ENCODE measurements at places on chromosomes 3 and 15.

DNA sequence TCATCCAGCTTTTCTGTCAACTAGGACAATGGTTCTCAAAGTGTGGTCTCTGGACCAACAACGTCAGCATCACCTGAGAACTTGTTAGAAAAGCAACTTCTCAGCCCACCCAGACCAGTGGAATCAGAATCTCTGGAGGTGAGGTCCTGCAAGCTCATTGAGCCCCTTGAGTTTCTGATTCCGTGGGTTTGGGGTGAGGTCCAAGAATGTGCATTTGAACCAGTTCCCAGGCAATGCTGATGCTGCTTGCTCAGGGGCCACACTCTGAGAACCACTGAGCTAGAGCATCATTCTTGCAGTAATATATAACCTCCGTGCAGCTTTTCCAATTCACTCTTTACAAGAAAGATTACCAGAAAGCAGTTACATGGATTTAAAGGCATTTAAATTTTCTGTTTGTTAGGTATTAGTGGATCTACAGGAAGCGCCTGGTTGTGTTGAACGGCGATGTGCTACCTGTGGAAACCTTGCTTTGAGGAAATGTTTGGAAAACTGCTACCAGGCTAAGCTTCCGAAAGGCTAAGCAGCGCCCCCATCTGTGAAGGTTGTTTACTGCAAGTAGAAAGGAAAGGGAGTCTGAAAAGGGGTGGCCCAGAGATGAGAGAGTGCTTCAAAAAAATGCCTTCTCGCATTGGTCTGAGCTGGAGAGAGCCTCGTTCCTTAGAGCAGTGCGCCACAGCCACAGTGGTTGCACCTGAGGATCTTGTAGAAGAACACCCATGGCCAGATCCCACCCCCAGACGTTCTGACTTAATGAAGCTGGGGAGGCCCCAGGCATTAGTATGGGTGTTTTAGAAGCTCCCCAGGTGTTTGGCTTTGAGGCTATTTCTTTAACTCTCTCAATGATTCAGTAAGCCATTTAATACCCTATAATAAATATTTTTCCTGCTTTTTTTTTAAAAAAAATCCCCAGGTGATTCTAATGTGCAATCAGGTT is 50.0 kb downstream of the RLBP1 start:
- no peak for DNase-seq

GRCh38 chr3:154664714-154665113 is 234.7 kb upstream of the GPR149 start:
- no peak for DNase-seq

GRCh38 chr3:186825294-186825821 is 17.2 kb upstream of the ADIPOQ start:
- DNase-seq: no peak

DNA sequence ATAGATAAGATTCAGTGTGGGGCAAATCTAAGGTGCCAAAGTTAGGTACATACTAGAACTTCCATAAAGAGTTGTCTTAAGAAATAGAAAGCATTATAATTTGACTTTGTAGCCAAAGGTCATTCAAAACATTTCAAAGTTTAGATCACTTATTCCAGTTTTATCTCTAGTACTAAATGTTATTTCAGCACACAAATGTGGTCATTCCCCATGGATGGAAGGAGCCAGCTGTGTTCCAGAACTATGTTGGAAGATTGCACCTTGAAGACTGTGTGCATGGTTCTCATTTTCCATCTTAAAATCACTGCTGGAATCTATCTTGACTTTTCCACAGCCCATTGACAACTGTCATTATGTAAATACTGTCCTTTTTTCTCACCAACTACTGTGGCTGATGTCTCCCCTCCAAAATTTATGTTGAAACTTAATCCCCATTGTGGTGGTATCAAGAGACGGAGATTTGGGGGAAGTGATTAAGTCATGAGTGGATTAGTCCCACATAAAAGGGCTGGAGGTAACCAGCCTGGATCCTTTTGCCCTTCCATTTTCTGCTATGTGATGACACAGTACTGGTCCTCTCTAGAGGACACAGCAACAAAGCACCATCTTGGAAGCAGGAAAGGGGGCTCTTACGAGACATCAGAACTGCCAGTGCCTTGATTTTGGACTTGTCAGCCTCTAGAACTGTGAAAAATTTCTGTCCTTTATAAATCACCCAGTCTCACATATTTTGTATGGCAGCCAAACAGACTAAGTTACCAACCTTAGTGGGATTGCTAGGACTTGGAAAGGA is 24.0 kb downstream of the TGFBR2 start:
- DNase-seq: no peak

DNA sequence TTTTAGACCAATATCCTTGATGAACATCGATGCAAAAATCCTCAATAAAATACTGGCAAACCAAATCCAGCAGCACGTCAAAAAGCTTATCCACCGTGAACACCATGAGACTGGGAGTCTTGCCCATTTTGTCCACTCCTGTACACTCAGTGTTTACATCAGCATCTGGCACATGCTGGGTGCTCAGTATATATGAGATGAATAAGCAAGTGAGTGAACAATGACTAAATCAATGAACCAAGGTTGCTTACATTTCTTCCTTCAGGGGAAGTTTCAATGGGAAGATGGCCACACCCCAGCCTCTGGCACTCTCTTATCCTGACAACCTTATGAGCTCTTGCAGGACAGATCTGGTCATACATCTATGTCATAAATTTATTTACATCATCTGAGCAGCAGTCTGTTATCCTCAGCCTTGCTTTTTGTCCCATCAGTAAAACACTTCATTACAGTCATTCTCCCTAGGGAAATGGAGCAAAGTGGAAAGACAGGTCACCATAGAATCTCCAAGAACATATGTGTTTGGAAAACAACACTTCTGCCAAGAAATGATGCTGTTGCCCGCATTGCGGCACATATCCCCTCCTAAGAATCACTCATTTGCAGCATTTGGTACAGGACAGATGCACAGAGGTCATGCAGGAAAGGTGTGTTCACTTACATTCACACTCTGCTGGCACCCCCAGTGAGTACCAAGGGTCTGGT is 171.8 kb upstream of the EIF1B start:
- no peak for DNase-seq

- DNase-seq: no peak
Measured at GRCh38 chr15:58565619-58566018, 133.8 kb downstream of the LIPC start.

DNA sequence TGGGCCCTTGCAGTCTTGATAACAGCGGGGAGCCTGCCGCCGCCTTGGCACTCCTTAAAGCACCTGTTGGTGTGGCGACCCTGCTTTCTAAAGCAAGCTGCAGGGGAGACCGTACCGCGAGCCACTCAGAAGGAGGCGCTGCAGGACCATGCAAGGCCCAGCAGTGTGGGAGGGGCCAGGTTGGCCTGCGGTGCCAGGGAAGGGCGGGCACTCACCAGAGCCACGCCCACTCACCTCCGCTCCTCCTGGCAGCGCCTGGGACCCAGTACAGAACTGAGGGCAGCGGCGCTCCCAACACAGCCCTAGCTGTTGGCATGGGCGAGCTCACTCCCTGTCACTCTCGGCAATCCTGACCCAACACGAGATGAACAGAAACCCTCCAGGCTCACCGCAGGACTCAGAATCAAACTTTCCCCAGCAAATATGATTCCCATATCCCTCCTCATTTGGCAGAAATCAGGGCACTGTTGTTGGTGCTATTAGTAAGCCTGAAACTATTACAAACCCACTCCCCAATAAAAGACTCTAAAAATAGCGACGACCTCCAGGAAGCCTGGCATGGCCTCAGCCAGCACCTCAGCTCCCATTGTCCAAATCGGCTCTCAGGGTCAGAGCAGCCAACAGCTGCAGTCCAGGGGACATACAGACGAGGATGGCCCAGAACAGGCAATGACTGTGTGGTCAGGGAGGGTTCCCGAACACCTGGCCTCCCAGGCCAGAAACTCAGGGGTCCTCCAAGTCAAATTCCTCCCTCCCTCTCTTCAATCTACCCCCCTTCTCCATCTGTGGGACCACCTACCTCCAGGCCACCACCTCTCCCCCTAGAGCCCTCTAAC is 77.2 kb downstream of the TBC1D2B start:
- DNase-seq: no peak

DNA sequence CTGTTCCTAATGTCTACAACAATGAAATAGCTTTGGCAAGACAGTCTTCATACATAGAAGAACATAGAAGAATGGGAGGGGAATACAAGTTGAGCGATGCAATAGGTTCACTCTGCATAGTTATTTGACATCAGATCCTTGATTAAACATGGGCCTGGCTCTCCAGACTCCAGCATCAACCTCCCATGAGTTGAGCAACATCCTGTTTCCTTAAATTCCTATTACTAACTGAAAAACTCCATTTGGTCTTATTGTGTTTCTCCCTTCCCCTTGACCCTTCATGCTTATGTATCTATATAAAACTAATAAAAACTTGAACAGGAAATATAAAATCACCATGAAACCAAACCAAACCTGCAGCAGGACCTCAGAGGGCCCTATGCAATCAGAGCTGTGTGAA is 304.5 kb upstream of the SATB1 start:
- DNase-seq: no peak
